ENCODE measurements at places on chromosomes 7 and 10. TPM values are rescaled to one million over a fixed set of nuclear protein-coding genes. Genes with fewer than 3 reads are reported as not detected.

SGMS1 gene
- total RNA-seq, result 69.3 TPM

TYW1B gene
- total RNA-seq, result 6.0 TPM

SFRP5 gene
- not detected for total RNA-seq

CHST15 gene
- 99.0 TPM for total RNA-seq

PRKG1 gene
- total RNA-seq, result 4.1 TPM

PNLIP gene
- total RNA-seq, result not detected

GNAI1 gene
- 36.2 TPM for total RNA-seq
